Muscle of arm (tissue), 14 donors: ENCODE measurements at places on chromosomes 5 and 9. TPM values are rescaled to one million over a fixed set of nuclear protein-coding genes. Genes with fewer than 3 reads are reported as not detected.

GRCh38 chr5:151480384-151481293, 33.2 kb downstream of the SLC36A1 start:
- DNase-seq = no peak

- DNase-seq = no peak
These were observed 35.5 kb upstream of the EMB start for GRCh38 chr5:50476549-50476948.

- no peak for DNase-seq
These were observed 35.8 kb downstream of the PIK3R1 start for GRCh38 chr5:68251386-68251785.

DNA sequence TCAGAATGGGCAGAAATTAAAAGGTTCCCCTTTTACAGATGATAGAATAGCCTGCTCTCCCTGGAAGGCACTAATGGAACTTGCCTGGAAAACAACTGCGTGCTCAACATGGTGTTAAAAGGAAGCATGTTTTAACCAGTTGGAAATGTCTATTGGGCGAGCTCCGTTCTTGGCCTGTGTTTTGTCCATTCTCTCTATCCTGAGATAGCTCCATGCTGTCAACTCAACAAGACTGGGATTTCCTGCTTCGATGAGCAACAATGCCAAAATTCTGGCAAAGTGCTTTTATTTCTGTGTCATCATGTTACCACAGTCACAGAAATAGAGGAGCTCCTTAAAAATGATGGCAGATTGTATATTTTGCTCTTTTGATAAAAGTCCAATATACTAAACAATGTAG, 198.3 kb downstream of the PLK2 start:
- no peak for DNase-seq

C9orf153 gene
- 0.12 TPM for polyA plus RNA-seq

ATP10B gene
- 0.32 TPM for polyA plus RNA-seq

- DNase-seq = no peak
These were observed 17.2 kb downstream of the ENHO start for GRCh38 chr9:34505370-34506120.

DNA sequence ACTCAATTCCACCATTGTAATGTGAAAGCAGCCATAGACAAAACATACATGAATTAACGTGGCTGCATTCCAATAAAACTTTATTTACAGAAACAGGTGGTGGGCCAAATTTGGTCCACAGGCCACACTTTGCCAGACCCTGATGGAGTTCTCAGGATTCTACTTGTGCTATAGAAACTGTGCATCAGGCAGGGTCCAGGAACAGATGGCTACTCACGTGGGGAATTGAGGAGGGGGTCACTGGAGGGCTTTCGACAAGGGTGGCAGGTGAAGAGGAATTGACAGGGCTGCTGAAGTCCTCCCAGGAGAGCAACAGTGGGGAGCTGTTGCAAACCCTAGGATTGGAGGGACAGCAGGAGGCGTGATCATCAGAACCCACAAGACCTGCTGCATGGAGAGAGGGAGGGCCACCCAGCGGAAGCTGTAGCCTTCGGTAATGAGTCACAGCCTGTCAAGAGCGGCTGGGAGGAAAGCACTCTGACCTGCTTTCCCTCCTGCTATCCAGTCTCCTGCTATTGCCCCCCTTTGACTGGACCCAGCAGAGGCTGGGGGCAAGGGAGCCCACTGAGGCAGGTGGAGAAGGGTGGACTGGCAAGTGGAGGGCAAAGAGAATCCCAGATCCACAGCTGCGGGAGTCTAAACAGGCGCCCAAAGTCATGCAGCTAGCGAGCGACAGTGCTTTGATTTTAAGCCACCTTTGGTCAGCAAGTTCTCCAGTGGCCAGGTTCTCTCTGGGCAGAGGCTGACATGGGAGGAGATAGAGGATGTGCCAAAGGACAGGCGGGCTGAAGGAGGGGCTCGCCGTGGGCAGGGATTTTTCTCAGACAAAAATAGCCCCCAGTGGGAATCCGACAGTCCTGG, 138.3 kb upstream of the SMIM23 start:
- DNase-seq = no peak

SHOC1 gene
- 0.05 TPM for polyA plus RNA-seq

DNA sequence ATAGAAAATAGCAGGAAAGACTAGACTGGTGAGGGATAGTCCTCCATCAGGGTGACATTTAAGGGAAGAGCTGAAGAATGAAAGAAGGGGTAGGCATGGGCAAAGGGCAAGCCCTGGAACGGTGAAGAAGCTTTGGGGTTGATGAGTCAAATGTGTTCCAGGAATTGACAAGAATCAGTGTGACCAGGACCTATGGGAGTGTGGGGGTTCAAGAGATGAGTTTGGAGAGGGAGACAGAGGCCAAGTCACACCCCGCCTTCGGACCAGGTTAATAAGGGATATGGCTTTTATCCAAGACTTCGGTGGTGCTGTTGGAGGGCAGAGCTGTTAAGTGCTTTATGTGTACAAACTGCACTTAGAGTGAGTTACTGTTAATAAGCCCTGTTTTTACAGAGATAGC, 920 bp downstream of the PMPCA start:
- no peak for DNase-seq

DNA sequence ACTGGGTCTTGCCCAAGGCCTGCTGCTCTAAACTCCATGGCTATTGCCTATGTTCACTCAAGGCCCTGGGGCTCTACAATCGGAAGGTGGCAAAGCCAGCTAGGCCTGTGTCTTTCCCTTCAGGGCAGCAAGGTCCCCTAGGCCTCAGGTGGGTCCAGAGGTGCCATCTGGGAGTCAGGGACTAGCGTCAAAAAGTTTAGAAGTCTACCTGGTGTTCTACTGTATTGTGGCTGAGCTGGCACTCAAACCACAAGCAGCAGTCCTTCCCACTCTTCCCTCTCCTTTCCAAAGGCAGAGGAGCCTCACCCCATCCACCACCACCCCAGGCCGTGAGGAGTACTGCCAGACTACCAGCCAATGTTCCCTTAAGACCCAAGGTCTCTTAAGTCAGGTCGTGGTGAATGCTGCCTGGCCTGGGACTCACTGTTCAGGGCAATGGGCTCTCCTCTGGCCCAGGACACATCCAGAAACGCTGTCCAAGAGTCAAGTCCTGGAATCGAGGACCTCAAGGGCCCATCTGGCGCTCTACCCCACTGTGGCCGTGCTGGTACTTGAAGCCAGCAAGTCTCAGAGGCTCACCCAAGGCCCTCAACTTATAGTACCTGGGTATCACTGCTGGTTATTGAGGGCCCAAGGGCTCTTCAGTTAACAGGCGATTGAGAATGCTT, 13.0 kb upstream of the SARDH start:
- DNase-seq = no peak
